Mesothelial cell of epicardium (in vitro differentiated cells): ENCODE measurements at places on chromosomes 12 and 14. TPM values are rescaled to one million over a fixed set of nuclear protein-coding genes. Genes with fewer than 3 reads are reported as not detected.

DNA sequence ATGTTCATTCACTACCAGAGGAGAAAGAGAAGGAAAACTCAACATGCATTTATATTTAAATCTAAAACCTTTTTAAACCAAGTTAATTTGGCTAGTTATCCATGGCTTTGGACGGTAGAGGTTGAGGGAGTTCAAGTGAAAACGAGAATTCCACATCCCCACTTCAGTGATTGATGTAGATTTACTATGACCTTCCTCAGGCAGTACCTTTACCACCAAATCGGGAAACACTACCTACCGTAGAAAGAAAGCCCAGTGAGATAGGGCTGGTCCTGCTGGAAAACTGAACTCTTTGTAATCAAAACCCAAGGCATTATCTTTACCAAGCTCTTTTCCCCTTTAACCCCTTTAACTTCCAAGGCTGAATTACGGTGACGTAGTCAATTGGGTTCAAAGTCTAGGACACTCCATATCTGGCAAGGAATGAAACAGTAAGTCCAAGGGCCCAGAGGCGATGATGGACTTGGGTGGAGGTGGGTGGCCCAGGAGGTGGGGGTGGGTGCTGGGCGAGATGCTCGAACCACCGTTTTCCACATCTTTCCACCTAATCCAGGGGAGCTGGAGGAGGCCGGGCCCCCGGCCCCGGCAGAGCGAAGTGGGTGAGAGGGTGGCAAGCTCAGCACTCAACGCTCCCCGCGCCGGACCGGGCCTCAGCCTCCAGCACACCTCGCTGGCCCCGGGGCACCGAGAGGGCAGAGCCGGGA is 618 bp downstream of the SEC23A start:
- no peak for DNase-seq
- peak overlapping the region; percentile 93 for H3K4me3 ChIP-seq
- H3K27me3 ChIP-seq = no peaks in the 10 kb centered on the region
- peak overlapping the region; percentile 88 for H3K27ac ChIP-seq
- no peaks in the 10 kb centered on the region for H3K36me3 ChIP-seq

GRCh38 chr14:33810308-33810707 is 140.6 kb downstream of the EGLN3 start:
- no peaks in the 10 kb centered on the region for H3K36me3 ChIP-seq
- no peak overlapping the region for H3K4me3 ChIP-seq
- H3K27ac ChIP-seq = no peak overlapping the region
- DNase-seq = no peak
- H3K27me3 ChIP-seq = peaks cover 9% of the 10 kb centered on the region
- H3K4me1 ChIP-seq = peaks cover 4% of the 10 kb centered on the region

DNA sequence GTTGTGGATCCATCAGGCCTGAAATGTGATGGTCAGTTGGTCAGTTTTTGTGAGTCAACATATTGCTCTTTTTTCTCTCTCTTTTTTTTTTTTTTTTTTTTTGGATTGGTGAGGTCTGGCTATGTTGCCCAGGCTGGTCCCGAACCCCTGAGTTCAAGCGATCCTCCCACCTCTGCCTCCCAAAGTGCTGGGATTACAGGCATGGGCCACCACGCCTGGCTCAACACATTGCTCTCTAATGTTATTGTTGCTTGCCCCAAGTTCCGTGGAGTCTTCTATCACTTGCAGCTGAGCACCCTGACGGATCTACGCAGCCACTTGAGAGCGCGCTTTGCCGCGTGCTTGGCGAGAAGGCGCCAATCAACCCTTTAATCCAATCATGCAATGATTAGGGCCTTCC is 69.5 kb upstream of the DIO3 start:
- no peaks in the 10 kb centered on the region for H3K27me3 ChIP-seq
- H3K27ac ChIP-seq = no peak overlapping the region
- H3K4me3 ChIP-seq = no peak overlapping the region
- peaks cover 2% of the 10 kb centered on the region for H3K36me3 ChIP-seq
- no peak for DNase-seq
- no peaks in the 10 kb centered on the region for H3K4me1 ChIP-seq

DNA sequence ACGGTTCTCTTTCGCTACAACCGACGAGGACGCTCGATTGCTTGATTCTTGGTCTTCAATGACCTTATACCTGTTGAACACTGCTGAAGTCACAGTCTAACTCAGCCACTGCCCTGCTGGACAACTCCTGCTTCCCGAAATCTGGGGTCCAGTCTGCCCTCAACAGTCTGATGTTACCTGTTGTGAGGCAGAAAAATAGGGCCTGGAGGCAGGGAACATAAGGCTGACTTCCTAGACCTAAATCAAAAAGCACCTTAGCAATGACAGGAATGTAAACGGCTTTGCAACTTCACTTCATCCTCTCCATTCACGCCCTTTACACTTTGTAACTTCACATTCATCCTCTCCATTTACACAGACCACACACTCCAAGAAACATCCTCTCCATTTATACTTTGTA is 597 bp upstream of the GLTP start:
- H3K27me3 ChIP-seq = peaks cover 23% of the 10 kb centered on the region
- H3K27ac ChIP-seq = peak overlapping the region; percentile 44
- peak overlapping the region; percentile 81 for H3K4me3 ChIP-seq
- peaks cover 30% of the 10 kb centered on the region for H3K4me1 ChIP-seq
- no peak for DNase-seq

DNA sequence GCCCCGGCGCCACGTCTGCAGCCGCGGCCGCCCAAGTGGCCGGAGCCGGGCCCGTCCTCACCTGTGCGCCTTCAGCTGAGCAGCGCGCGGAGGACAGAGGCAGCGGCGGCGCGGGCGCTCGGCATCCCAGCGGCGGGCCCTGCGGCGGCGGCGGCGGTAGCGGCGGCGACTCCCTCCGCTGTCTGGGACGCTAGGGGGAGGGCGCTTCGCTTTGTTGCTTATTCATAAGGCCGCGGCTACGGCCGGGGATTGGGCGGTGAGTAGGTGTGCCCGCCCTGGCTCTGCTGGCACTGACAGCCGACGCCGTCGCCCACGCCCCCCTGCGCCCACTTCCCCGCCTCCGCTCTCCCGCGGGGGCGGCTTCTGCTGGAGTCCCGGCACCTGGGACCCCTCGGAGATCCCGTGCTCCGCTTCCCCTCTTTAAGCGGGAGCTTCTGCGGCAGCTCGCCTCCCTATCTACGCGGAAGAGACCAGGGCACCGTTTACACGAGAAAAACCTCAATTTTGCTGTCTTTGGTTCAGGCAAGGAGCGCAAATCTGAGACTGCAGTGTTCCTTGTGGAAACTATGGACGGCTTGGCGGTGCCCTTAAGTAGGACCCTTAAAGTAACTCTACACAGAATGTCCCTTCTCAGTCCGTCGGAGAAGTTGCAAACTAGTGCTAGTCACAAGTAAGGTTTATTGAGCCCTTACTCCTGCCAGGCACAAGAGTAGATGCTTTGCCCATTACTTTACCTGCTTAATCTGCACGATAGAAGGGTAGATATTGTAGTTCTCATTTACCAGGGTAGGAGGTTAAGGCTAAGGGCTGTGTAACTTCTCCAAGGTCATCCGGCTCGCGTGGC is at the start of gene ARMH4:
ARMH4 (minus strand) TSS at position 200 of the 844 bp plus-strand sequence. CDS start 12,855 bp downstream, outside the sequence.
- H3K36me3 ChIP-seq = no peaks in the 10 kb centered on the region
- peak within 1 kb of the TSS; percentile 85 for H3K4me3 ChIP-seq
- peak; percentile 69 for DNase-seq
- H3K4me1 ChIP-seq = peaks cover 18% of the 10 kb centered on the region

DNA sequence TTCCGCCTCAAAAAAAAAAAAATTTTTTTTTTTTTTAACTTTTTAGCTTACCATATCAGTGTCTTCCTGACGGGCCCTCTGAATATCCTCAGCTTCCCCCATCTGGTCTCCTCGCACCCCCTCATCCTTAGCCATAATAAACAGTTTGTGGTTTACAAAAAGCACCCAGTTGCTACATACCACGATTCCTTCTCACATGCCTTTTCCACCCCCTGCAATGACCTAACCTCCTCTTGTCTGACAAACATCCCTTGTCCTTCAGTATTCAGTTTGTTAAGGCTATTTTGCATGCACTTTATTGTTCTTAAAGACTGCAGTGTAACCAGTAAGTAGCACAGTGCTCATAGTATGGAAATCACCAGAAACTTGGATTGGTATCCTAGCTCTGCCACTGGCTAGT is 88.5 kb downstream of the PPM1H start:
- no peak for DNase-seq
- no peaks in the 10 kb centered on the region for H3K27me3 ChIP-seq
- H3K27ac ChIP-seq = no peak overlapping the region
- H3K4me1 ChIP-seq = peaks cover 17% of the 10 kb centered on the region
- H3K36me3 ChIP-seq = no peaks in the 10 kb centered on the region
- H3K4me3 ChIP-seq = no peak overlapping the region

- DNase-seq = no peak
- peak overlapping the region; percentile 2 for H3K27ac ChIP-seq
- no peak overlapping the region for H3K4me3 ChIP-seq
- H3K36me3 ChIP-seq = peaks cover under 1% of the 10 kb centered on the region
- peaks cover 8% of the 10 kb centered on the region for H3K4me1 ChIP-seq
These were observed 78.8 kb upstream of the SLC38A4 start for GRCh38 chr12:46904406-46905238.

DNA sequence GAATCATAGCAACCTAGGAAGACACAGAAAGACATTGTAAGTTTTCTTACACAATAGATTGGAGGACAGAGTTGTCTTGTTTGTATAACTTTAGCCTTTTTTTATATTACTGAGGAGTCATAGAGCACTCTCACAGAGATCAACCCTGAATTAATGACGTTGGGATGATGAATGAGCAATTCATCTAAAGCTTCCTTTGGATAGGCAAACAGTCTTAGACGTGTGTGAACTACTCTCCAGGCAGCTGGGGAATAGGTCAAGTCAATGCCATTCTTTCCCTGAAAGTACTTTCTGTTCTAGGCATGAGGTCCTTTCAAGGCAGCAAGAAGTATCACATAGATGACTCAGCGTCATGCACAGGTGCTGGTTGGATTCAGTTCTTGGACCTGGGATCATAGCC is 369.1 kb upstream of the NOVA1 start:
- H3K4me1 ChIP-seq = peaks cover 14% of the 10 kb centered on the region
- H3K27ac ChIP-seq = no peak overlapping the region
- DNase-seq = no peak

- peak overlapping the region; percentile 93 for H3K27ac ChIP-seq
- peak overlapping the region; percentile 87 for H3K4me3 ChIP-seq
- DNase-seq = peak; percentile 49
- H3K4me1 ChIP-seq = peaks cover 31% of the 10 kb centered on the region
- H3K27me3 ChIP-seq = peaks cover 7% of the 10 kb centered on the region
These were observed 613 bp downstream of the ARHGEF40 start for GRCh38 chr14:21070610-21071224.

DNA sequence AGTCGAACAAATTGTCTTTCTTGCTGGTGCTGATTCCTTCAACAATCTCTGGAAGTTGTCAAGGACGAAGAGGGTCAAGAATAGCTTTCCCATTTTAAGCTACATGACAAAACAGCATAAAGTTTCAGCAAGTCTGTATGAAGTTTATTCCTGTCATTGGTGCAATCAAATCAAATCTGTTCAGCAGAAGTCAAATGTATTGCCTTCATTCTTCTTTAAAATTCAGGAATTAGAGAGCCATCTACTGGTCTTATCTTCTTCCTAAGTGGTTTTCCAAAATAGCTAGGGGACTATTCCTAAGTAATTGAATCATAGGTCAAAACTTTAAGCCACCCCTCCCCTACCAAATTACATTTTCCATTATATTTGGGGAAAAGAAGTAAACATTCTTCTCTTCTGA is 990.2 kb downstream of the GALC start:
- H3K27ac ChIP-seq = no peak overlapping the region
- peaks cover 5% of the 10 kb centered on the region for H3K36me3 ChIP-seq
- no peaks in the 10 kb centered on the region for H3K27me3 ChIP-seq
- DNase-seq = no peak
- no peak overlapping the region for H3K4me3 ChIP-seq
- H3K4me1 ChIP-seq = peaks cover 25% of the 10 kb centered on the region

- peaks cover 3% of the 10 kb centered on the region for H3K36me3 ChIP-seq
- H3K4me3 ChIP-seq = no peak overlapping the region
- peaks cover 25% of the 10 kb centered on the region for H3K27me3 ChIP-seq
- peaks cover 9% of the 10 kb centered on the region for H3K4me1 ChIP-seq
These were observed 205.4 kb downstream of the EPS8 start for GRCh38 chr12:15583804-15584203.

GRCh38 chr14:56199095-56199981 is 81.1 kb downstream of the PELI2 start:
- H3K27me3 ChIP-seq = no peaks in the 10 kb centered on the region
- H3K4me3 ChIP-seq = no peak overlapping the region
- no peak for DNase-seq
- H3K36me3 ChIP-seq = no peaks in the 10 kb centered on the region
- no peaks in the 10 kb centered on the region for H3K4me1 ChIP-seq

- no peaks in the 10 kb centered on the region for H3K27me3 ChIP-seq
- no peak overlapping the region for H3K4me3 ChIP-seq
- no peak for DNase-seq
- H3K27ac ChIP-seq = no peak overlapping the region
- H3K36me3 ChIP-seq = peaks cover 2% of the 10 kb centered on the region
These were observed 164.4 kb upstream of the ALG10B start for GRCh38 chr12:38151991-38152700.

- no peak overlapping the region for H3K27ac ChIP-seq
- no peak overlapping the region for H3K4me3 ChIP-seq
- DNase-seq = no peak
- H3K4me1 ChIP-seq = no peaks in the 10 kb centered on the region
- no peaks in the 10 kb centered on the region for H3K27me3 ChIP-seq
These were observed 123.4 kb downstream of the CCDC91 start for GRCh38 chr12:28313631-28314030.

DNA sequence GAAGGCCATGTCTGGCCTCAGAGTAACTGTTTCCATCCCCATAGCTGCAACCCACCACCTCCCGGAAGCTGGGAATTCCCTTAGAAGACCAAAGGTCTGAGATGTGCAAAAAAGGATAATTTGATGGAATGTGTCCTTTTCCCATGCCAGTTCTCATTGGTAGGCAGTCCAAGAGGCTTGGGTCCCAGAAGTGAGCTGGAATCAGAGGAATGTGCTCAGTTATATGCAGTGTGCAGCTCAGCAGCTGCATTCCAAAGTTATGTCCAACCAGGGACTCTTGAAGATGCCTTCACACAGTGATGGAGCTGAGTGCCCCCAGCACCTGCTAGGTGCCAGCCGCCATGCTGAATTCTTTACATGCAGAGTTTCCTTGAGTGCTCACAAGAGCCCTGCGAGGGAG is 583.9 kb upstream of the TBX3 start:
- no peaks in the 10 kb centered on the region for H3K36me3 ChIP-seq
- no peak for DNase-seq
- H3K4me1 ChIP-seq = peaks cover 4% of the 10 kb centered on the region
- no peak overlapping the region for H3K27ac ChIP-seq
- no peak overlapping the region for H3K4me3 ChIP-seq
- no peaks in the 10 kb centered on the region for H3K27me3 ChIP-seq

GRCh38 chr12:120978296-120979219 is at the start of gene HNF1A:
HNF1A (plus strand) TSS chr12:120978543; CDS start chr12:120978769, 226 bp downstream.
- H3K27ac ChIP-seq = no peak within 1 kb of the TSS
- H3K4me1 ChIP-seq = no peaks in the 10 kb centered on the region
- H3K36me3 ChIP-seq = no peaks in the 10 kb centered on the region
- H3K27me3 ChIP-seq = no peaks in the 10 kb centered on the region

FAM216A gene
- total RNA-seq = 9.9 to 11.6 TPM (median 10.3 TPM) in 3 replicates

OXA1L gene
- total RNA-seq = 115 to 118 TPM (median 117 TPM) in 3 replicates

LRTM2 gene
- 0.45 to 0.47 TPM in 2 of 3 replicates, not detected in the other for total RNA-seq

MIA2 gene
- 18.9 to 21.3 TPM (median 19.7 TPM) in 3 replicates for total RNA-seq

AKAP5 gene
- total RNA-seq = 2.0 to 2.1 TPM (median 2.1 TPM) in 3 replicates

SPX gene
- total RNA-seq = not detected in 3 replicates

VRTN gene
- total RNA-seq = not detected in 3 replicates

BRAP gene
- total RNA-seq = 18.6 to 20.5 TPM (median 19.5 TPM) in 3 replicates

SCN8A gene
- 2.7 to 3.2 TPM (median 2.7 TPM) in 3 replicates for total RNA-seq

KRT82 gene
- not detected in 3 replicates for total RNA-seq
